IgD-negative memory B cell (primary cell): ENCODE measurements at places on chromosomes 1 and 21. TPM values are rescaled to one million over a fixed set of nuclear protein-coding genes. Genes with fewer than 3 reads are reported as not detected.

Gene LIPI
- polyA plus RNA-seq = not detected

Gene TBX19
- 2.5 TPM for polyA plus RNA-seq

Gene SPRR2G
- not detected for polyA plus RNA-seq

Gene USP33
- polyA plus RNA-seq = 30.1 TPM

Gene NBPF1
- 15.5 TPM for polyA plus RNA-seq

Gene ST3GAL3
- 14.3 TPM for polyA plus RNA-seq

Gene CLDN17
- polyA plus RNA-seq = not detected

Gene TDRD10
- not detected for polyA plus RNA-seq

Gene F13B
- not detected for polyA plus RNA-seq

Gene ASTN1
- not detected for polyA plus RNA-seq

Gene CACHD1
- 0.08 TPM for polyA plus RNA-seq

Gene SLC25A34
- not detected for polyA plus RNA-seq

Gene IGSF3
- polyA plus RNA-seq = not detected

Gene SLC44A3
- not detected for polyA plus RNA-seq
